ENCODE measurements at places on chromosomes 3 and 15.

DNA sequence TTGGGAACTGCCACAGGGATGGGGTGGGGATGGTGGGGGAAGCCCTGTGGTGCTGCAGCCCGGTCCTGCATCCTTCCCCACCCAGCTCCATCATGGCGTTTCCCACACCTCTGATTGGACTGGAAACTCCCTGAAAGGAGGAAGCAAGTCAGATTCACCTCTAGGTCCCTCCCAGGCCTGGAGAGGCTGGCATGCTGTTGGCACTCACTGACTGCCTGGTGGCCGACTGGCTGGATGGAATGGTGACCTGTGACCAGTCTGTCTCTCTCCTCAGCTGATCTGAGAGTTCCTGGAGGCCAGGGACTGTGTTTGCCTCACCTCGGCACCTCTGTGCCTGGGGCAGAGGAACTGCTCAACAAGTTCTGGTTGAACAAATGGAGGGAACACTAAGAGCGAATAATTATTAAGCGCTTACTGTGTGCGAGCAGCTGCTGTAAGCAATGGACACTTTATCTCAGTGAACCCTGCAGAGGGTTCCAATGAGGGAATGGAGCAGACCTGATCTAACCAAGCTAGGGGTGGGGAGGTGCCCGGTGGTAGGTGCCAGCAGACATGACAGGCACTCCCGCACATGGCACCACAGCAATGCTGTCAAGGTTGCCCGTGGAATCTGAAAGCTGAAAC lies 3.5 kb upstream of the HHATL start:
- DNase-seq, result no peak

GRCh38 chr3:72738752-72739530 lies 109.3 kb downstream of the SHQ1 start:
- DNase-seq, result no peak

DNA sequence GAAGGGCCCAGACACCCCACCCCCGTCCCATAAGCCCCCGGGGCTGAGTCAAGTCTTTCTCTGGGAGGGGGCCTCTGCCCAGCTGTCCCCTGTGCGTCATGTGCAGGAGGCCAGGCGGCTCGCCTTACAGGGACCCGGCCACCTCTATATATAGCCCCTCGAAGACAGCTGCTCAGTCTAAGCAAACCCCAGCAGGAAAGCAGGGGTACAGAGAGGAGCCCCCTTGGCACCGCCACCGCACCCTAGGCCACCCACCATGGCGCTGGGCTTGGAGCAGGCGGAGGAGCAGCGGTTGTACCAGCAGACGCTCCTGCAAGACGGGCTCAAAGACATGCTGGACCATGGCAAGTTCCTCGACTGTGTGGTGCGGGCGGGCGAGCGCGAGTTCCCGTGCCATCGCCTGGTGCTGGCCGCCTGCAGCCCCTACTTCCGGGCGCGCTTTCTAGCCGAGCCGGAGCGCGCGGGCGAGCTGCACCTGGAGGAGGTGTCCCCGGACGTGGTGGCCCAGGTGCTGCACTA lies at the start of gene KLHL40:
TSS of gene KLHL40 (plus strand) at position 175 of the 519 bp plus-strand sequence. CDS start at position 257, 82 bp downstream.
- no peak for DNase-seq

DNA sequence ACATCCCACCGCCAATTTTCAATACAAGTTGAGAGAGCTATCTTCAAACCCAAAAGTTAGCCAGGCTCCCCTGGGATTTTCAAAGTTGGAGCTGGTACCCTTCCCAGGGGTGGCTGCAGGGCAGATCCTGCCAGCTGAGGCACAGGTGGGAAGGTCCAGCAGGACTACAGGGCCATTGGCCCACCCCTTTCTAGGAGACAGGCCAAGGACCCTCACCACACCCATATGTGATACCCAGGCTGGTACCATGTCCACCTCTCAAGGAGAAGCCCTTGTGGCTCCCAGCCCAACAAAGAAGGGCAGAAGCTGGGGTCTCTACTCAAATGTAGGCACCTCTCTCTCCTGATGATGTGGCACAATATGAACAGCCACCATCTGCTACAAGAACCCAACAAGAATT lies 8.0 kb downstream of the POC1A start:
- DNase-seq, result no peak

DNA sequence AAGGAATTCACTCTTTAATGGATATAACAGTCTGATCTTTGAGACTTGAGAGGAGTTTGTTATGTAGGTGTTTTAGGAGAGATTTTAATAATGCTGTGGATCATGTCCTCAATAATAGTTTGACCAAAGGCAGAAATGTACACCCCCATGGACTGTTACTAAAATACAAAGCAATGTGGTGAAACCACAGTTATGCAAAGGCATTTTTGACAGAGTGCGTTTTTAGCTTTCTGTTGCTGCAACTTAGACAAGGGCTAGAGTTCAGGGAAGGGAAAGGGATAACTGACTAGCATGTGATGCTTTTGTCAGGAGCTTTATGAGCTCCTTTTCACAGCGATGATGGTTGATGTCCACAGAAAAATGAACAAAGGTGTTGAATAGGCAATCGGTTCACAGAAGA lies 3.6 kb upstream of the STARD5 start:
- DNase-seq, result peak; percentile 92

DNA sequence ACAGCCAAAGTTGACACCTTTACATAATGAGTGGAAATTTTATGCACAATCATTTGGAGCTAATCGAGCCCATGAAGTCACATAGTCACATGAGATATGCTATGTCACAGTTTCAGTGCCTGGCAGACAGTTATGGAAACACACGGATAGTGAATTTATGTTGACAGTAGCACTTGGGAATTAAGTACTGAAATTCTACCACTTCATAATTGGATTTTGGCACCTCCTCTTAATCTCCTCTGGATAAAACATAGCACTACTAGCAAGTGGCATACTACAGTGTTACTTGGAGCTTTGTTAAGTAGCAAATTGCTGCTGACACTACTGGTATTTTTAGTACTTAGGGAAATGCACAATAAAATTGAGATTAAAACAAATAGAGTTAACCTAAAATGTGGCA lies 1679.4 kb downstream of the OTOL1 start:
- no peak for DNase-seq

DNA sequence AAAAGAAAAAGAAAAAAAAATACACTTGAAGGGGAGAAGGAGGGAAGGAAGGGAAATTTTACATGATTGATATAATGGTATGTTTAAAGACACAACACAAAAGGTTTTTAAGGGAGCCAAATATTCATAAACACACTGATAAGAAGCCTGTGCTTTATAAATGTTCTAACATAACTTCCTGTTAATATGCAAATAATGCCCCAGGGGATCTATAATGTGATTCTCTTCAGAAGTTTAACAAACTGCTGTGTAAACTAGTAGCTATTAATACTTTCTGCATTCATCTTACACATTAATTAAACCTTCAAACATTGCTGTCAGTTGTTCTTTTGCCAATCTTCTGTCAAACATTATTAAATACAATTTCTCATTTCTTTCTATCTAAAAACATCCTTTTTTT lies 231.6 kb downstream of the TJP1 start:
- no peak for DNase-seq

DNA sequence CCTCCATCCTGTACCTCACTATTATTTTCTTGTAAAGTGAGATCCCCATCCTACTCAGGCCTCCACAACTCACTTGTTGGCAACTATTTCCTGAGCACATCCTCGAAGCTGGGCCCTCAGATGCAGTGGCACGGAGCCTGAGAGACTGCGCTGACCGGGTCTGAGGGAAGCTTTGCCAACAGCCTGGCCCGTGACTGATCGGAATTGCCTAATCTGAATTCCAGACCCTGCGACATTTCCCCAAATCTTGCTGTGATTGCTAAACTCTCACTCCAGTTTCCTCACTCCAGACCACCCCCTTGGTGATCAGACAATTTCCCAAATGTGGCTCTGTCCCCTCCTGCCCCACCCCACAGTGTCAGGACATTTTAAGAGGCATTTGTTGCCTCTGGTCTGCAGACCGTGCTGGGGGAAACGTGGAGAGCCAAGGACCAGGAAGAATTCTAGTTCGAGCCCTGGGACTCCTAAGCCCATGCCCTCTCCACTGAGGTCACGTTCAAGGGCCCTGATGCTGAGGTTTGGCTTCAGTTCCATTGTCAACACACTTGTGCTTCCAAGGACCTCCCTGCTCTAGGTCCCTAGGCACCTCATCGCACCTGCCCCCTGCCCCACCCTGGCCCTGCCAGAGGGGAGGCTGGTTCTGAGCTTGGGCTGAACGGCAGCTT lies 22.8 kb downstream of the KLHL25 start:
- no peak for DNase-seq

GRCh38 chr3:183159333-183159732 lies 3.2 kb downstream of the LAMP3 start:
- DNase-seq, result no peak

DNA sequence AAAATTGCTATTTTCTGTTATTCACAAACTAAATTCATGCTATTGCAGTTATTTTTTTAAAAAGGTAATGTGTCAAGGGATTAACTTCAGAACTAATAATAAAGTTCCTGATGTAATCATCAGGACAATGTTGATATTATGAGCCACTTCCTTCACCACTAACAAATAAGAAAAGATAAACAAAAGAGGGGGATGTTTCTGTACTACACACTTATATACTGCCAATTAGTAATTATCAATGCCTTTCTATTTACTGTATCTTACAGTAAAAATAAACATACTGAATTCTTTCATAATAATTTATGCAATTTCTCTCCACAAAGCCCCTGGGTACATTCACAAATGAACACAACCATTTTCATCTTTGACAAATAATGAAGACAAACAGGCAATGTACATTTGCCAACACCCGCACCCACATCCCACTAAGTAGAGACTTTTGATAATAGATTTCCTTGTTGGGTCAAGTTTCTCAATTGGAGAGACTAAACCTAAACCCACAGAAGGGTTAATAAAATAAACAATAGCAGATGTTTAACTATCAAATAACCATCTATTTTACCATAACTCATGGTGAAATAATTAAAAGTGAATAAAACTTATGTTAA lies 3.7 kb downstream of the CBLB start:
- no peak for DNase-seq

- no peak for DNase-seq
Measured at GRCh38 chr3:116552246-116552645, 107.0 kb upstream of the LSAMP start.

DNA sequence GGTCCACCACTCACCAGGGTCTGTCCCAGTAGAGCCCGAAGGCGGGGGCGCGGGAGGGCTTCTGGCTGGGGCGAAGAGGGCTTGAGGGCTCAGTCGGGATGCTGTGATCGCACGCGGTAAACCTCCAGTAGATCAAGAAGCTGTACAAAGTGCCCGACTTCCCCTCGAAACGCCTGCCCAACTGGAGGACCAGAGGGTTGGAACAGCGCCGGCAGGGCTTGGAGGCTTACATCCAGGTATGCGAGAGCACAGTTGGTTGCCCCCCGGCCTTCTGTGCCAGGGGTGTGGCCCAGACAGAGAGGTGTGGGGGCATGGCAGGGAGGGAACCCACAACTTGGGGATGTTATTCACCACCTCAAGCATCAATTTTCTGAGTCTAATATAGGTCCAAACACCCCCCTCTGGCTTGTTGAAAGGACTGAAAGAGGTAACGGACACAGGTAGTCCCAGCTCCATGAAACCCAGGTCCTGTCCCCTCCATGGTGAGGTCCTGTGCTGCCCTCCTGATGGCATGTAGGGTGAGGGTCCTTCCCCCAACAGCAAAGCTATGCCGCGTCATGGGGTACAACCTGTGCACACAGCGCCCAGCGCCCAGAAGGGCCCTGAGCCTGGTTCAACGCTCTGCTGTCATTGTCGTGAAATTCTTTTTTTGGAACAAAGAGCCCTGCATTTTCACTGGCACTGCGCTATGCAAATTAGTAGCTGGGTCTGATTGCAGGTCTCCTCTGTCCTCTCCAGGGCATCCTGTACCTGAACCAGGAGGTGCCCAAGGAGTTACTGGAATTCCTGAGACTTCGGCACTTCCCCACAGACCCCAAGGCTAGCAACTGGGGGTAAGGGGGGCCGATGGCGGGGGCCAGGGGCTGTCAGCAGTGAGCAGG lies 1.2 kb downstream of the SNX22 start:
- DNase-seq, result no peak

DNA sequence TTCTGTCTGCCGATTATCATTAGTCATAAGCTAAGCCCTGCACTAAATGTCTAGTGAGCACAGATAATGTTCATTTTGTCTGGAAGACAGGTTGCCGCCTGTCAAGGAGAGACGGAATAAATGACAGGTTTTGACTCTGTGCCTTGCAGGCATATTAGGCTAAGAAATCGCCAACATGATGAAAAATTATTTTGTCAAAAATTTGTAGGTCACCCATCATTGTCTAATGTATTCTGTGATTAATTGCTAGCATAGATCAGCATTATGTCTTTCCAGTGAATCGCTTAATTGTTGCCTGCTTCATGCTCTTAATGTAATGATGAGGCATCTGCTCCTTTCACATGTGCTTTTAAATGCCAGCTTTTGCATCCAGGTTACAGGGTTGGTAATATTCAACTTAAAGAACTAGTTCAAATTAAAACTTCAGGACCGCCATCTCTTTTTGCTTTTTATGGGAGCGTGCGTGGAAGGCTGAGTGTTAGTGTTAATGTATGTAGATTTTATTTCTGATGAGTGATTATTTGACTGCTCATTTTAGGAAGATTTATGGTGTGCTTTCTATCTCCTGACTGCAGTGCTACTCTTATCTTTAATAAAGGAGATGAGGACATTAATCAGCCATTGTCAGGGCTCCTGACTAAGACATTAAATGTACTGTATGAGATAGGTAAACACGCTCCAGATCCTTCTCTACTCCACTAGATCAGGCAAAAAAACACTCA lies 120.8 kb upstream of the MEIS2 start:
- no peak for DNase-seq

DNA sequence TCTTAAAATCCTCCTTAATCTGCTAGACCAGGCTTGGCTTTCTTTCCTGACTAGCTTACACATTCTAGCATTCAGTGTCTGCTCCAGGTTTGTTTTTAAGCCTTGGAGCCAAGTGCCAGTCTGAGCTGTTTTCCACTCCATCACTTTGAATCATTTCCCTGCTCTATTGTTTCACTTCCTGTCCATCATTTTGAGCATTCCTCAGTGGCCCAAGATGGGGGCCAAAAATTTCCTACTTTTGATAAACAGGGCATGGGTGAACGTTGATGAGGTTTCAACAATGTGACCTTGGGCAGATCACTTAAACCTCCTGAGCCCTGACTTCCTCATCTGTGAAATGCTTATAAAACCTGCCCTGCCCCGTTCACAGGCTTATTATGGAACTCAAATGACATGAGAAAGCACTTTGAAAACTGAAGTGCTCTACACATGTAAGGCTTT lies 4.4 kb downstream of the CYP19A1 start:
- DNase-seq, result no peak

DNA sequence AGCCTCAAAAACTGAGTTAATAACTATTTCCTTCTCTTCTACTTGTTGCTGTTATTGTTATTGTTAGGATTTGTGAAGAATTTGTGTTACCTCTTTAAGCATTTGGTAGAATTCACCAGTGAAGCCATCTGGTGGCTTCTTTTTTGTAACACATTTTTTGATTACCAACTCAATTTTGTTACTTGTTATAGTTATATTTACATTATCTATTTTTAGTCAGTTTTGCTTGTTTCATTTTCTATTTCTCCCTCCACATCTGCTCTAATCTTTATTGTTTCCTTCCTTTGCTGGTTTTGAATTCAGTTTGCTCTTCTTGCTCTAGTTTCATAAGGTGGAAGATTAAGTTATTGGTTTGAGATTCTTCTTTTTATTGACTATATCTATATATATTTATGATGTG lies 3.7 kb upstream of the SLC9C1 start:
- no peak for DNase-seq

- DNase-seq, result no peak
Measured at GRCh38 chr3:113753376-113753985, 6.6 kb downstream of the ATP6V1A start.

GRCh38 chr3:188125076-188125475 lies 28.9 kb upstream of the LPP start:
- DNase-seq, result no peak

GRCh38 chr15:57054204-57054750 lies 135.8 kb downstream of the TCF12 start:
- DNase-seq, result no peak

GRCh38 chr3:176581589-176581988 lies 615.7 kb downstream of the TBL1XR1 start:
- no peak for DNase-seq
